ENCODE measurements at places on chromosomes 11 and 22.

GRCh38 chr22:37675930-37676735 is 697 bp downstream of the LGALS1 start:
- peak; percentile 55 for DNase-seq

DNA sequence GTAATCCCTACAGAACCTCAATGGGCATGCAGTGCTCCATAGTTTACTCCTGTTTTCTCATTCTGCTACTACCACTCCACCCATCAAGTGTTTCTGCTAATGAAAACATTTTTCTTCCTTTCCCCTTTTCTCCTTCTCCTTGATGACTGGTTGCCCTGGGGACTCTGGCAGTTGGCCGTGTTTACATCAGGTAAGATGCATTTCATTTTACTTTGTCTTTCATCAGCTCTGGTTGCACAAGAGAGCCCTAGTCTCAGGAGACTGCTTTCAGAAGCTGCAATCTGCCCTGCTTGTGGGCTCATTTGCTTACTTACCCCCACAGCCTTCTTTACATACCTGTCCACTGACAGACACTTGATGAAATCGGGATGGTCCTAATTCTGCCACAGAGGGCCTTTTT is 19.6 kb upstream of the LIMK2 start:
- peak; percentile 87 for DNase-seq

- DNase-seq, result peak; percentile 90
Observed at GRCh38 chr22:42780070-42780540, 59.4 kb upstream of the A4GALT start.

DNA sequence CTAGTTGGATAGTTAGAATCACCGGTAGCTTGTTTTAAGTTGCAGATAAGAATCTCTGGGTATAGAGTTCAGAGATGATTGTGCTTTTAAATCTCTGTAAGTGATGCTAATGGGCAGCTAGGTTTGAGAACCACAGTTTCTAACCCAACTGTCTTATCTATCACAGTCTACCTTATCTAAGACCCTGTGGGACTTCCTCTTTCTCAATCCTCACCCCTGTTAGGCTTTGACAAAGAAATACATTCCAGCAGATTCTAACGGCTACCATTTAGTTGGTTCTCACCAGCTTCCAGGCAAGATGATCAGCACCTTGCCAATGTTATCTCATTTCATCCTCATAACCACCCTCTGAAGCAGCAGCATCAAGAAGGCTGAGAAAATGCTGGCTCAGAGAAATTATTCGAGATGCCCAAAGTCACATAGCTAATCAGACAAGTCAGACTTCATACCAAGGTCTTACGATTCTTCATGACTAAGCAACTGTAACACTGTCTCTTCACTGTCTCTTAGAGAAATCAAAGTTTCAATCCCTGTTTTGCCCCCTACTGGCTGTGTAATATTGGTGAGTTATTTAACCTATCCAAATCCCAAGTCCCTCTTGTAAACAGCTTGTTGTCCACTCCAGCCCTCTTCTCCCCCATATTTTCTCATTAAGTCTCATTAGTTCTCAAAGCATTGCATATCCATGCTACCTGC is 192.4 kb upstream of the API5 start:
- DNase-seq, result peak; percentile 41

- DNase-seq, result no peak
Observed at GRCh38 chr11:47124675-47125074, 52.0 kb downstream of the ARFGAP2 start.

DNA sequence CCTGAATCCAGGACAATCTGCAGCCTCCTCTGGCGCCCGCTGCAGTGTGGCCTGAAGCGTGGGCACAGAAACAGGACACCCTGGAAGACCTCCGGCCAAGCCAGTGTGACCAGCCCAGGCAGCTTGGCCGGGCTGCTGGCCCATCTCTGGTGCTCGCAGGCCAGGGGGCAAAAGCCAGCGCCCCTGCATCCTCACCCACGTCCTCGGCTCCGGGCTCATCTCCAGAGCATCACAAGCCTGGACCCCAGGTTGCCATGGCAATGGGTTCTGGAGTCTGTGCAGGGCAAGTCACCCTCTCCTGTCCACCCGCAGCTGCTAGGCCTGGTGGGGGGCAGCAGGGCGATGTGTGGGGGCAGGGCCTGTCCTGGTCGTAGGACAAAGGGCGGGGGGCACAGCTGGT is 9.3 kb upstream of the PDGFB start:
- no peak for DNase-seq

DNA sequence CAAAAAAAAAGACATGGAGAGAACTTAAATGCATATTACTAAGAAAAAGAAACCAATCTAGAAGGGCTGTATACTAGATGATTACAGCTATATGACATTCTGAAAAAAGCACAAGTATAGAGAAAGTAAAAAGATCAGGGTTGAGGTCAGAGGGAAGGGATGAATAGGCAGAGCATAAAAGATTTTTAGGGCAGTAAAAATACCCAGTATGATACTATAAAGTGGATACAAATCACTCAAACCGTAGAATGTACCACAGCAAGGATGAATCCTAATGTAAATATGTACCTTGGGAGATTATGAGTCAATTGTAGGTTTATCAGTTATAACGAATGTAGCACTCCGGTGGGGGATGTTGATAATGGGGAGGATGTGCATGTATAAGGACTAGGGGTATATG is 29.4 kb upstream of the SMCO4 start:
- no peak for DNase-seq

GRCh38 chr11:126163779-126164178 is 47.7 kb downstream of the RPUSD4 start:
- peak; percentile 49 for DNase-seq

- peak; percentile 63 for DNase-seq
Observed at GRCh38 chr22:20464096-20464614, 26.5 kb upstream of the SCARF2 start.

DNA sequence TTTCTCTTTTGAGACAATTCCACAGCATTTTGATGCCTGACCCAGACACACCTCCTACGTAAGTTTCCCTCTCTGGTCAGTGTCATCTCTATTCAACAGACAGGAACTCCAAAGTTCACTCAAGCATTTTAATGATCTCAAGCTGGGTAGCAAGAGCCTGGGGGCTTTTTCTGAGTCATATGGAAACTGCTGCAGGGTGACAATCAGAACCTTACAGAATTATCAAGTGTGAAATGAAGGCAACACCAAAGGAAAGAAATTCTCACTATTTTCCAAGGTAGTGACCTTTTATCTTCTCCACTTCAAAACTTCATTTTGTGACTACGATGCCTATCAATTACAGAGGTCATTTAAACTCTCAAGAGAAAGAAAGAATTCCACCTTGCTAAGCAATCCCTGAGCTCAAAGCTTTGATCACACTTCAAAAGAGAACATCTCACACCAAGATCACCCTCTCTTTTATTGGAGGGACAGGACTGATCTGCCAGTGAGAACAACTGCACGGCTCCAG is 229.0 kb upstream of the ZC3H12C start:
- no peak for DNase-seq

DNA sequence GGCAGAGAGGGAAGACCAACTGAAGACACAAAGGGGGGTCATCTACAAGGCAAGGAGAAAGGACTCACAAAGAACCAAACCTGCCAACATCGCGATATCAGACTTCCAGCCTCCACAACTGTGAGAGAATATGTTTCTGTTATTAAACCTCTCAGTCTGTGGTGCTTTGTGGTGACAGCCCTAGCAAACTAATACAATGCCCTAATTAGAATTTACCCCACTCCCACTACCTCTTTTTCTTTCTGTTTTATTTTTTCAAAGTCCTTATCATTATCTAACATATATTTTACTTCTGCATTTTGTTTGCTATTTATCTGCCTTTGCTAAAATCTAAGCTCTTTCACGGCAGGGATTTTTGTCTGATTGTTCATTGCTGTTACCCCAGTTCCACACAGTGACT is 2.5 kb upstream of the OR52D1 start:
- no peak for DNase-seq

- DNase-seq, result no peak
Observed at GRCh38 chr11:889257-889656, 21.4 kb downstream of the CHID1 start.

GRCh38 chr11:34457607-34458006 is 18.9 kb downstream of the CAT start:
- DNase-seq, result no peak

- DNase-seq, result no peak
Observed at GRCh38 chr22:44668886-44669521, 33.0 kb upstream of the PRR5 start.

- no peak for DNase-seq
Observed at GRCh38 chr11:96109331-96110030, 185.6 kb upstream of the MTMR2 start.

DNA sequence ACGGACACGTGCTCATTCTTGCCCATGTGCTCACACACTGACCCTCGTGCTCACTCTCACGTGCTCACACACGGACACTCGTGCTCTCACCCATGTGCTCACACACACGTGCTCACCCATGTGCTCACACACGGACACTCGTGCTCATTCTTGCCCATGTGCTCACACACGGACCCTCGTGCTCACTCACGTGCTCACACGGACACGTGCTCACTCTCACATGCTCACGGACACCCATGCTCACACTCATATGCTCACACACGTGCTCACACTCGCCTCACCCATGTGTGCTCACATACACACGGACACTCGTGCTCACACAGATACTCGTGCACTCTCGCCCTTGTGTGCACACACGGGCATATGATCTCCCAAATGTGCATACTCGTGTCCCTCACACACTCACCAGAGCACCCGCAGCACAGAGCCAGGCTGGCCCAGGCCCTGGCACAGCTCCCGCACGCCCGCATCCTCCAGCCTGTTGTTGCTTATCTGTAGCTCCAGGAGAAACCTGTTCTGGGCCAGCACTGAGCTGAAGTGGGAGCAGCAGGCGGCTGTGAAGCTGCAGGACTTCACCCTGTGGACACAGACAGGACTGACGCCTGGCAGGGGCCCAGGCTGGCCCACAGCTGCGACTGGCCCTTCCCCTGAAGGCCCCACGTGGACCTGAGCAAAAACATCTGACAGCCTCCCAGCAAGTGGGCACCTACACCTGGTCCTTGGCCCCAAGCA is 9.3 kb downstream of the RNH1 start:
- DNase-seq, result no peak
